ENCODE measurements at places on chromosomes 3 and 15.

GRCh38 chr3:15399970-15400369 is 27.4 kb downstream of the METTL6 start:
- DNase-seq: no peak

DNA sequence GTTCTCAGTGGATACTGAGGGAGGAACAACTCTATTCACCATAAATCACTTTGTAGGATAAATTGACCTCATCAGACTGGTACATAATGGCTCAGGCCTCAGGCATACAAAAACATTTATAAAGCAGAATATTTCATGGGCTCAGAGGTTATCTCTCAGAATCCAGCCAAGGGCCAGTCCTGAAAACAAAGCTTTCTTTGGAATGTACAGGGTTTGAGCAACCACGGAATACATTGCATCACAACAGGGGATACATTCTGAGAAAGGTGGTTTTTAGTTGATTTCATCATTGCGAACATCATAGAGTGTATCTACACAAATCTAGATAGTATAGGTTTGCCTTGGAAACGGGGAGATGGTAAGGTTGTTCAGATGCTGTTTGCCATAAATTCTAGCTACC is 33.4 kb upstream of the CTDSPL2 start:
- no peak for DNase-seq

GRCh38 chr15:53535886-53536285 is 223.6 kb downstream of the WDR72 start:
- no peak for DNase-seq

GRCh38 chr15:45921376-45921775 is 286.5 kb downstream of the SQOR start:
- DNase-seq: no peak

DNA sequence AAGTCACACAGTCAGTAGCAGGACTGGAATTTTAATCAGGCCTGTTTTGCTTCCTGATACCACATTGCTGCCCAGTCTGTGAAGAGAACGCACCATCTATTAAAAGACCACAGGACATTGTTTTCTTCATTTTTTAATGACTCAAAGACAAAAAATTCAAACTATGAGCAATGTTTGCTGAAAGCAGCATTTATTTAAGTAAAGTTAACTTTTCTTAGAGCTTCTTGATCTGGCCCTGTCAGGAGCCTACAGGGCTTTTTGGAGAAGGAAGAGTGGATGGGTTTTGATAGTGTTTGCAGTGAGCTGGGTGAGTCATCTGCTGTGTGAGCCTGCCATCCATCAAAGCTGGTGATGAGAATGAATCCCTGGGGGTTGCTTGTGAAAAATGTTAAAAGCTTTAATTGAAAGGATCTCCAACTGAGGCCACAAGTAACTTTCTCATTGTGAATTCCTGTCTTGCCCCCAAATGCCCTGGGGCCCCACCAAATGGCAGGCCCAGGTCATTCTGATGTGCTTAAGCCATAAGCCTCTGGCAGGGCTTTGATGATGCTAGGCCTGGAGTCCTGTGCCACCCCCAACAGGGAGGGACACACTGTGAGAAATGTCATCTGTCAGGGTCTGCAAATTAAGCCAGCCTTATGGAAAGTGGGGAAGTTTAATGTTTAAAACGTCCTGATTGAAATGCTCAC is 136.2 kb upstream of the PFN2 start:
- no peak for DNase-seq

DNA sequence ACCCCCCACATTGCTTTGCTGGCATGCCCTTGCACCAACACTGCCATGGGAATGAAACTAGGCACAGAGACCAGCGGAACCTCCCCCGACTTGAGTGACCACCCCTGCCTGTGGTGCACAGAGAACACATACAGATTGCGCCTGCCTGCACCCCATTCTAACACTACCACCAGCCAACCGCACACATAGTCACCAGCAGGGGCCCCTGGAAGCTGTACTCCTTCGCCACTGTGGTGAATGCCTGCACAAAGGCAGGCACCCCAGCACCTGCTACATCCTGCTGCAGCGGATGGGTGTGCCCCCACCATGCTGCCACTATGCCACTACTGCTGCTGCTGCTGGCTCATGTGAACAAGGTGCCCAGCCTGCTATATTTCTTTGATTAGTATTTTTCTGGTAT is 27.4 kb upstream of the DNAAF4 start:
- DNase-seq: no peak

DNA sequence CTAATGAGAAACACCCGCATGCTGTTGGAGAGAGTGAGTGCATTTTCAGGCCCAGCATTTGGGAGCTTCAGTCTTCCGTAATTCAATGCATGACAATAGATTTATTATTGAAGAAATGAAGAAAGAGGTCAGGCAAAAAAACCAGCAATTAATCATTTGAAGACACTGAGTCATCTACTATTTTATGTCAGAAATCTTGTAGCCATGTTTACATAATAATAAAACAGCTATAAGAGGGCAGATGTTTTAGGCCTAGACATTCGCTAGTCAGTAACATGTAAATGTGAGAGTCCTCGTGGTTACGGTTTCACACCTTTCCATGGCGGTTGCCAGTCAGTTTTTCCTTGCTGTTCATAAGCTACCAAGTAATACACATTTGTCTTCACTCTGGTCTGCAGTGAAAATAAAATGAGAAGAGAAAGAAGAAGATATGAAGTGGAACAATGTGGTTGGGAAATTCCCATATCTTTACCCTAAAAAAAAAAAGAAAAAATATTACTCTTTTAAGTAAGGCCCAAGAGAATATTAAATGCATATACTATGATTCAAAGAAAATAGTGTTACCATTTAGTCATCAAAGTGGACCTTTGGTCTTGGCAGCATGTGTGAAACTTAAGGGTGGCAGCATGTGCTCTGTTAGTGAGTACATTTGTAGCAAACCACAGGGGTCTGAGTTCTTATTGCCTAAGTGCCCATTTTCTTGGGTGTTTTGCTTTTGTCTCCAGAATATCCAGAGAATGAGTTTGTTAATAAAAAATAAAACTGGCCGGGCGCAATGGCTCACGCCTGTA is 140.5 kb upstream of the TBL1XR1 start:
- no peak for DNase-seq

DNA sequence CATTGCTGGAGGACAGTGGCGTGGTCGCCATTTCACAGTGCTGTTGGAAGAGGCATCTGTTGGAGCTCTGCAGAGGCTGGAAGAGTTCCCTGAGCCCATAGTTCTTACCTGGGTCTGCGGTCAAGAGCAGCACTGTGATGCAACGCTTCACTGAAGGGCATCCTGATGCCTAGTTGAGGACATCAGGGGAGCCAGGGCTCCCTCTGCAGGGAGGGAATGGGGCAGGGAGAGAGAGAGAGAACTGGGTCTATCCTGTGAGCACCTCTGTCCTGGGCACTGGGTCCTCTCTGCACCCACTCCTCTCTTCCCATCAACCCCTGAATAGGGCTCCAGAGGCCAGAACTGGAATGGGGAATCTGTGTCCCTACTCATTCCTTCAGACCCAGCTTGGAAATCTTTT is 23.9 kb upstream of the MOBP start:
- no peak for DNase-seq

- no peak for DNase-seq
These were observed 24.0 kb upstream of the HGD start for GRCh38 chr3:120705884-120706582.

DNA sequence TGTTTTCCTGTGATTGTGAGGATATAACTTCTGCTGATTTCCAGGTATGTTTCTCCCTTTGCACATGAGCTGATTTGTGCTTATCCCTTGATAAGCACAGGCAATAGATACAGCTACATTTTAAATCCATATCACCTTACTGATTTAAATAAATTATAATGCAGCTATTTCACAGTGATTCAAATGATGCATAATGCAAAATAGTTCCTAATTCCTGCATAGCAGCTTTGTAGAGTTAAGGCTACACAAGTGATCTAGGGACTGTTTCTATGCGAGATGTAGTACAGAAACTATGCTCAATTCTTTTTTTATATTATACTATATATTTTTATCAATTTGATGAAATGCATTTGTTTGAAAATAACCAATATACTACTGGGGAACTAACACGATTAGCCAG is 334.2 kb downstream of the LRTM1 start:
- DNase-seq: no peak

- no peak for DNase-seq
These were observed 17.4 kb upstream of the BDH1 start for GRCh38 chr3:197573048-197573767.

GRCh38 chr3:127276396-127276795 is 11.4 kb downstream of the PRR20G start:
- DNase-seq: no peak

- no peak for DNase-seq
These were observed 117.7 kb downstream of the ALDH1A2 start for GRCh38 chr15:57947781-57948180.

DNA sequence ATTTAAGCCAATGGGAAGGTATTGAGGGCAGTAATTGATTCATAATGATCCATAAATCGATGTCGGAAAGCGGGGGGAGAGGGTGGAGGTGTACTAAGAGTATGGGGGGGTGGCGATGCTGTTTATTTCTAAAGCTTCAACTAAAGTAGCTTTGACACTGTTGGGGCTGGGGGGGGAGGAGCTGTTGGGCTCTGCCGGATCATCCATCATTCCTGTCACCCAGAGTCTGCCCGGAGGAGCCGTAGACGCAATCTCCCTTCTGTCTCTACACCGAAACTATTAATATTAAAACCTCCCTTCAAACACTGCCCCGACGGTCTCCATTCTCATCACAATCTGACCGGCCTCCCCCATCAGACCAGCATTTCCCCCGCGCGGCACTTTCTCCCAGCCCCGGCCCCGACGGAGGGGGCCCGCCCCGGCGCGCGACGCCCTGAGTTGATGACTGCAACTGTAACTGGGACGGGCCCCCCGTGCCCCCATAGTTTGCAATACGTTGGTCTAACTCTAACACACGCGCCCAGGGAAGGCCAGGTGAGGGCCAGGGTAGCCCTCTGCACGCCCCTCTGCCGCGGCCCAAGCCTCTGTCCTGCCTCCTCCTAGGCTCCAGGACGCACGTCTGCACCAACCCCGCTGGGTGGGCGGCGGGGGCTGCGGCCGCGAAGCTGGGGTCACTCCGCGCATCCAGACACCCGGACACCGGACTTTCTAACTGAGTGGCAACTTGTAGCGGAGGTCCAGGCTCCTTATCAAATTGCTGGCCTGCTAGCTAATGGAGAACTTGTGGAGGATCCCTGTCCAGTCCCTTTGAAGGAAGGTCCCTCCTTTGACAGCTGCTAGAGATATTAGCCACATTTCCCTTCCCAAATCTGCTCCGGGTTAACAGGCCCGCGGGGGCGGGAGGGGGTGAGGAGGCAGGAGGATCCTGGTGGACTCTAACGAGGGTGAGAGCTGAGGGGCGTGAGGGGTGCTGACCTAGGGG is 212.0 kb downstream of the MEIS2 start:
- DNase-seq: no peak

GRCh38 chr15:34318277-34319079 is 19.1 kb downstream of the SLC12A6 start:
- peak; percentile 21 for DNase-seq

GRCh38 chr15:78313383-78313782 is 14.0 kb upstream of the SKIC8 start:
- DNase-seq: no peak

GRCh38 chr3:69207031-69207430 is 84.6 kb upstream of the LMOD3 start:
- no peak for DNase-seq

Measured in endothelial cell (in vitro differentiated cells).